Kidney (tissue), 22 donors: ENCODE measurements at places on chromosomes 2 and 18.

DNA sequence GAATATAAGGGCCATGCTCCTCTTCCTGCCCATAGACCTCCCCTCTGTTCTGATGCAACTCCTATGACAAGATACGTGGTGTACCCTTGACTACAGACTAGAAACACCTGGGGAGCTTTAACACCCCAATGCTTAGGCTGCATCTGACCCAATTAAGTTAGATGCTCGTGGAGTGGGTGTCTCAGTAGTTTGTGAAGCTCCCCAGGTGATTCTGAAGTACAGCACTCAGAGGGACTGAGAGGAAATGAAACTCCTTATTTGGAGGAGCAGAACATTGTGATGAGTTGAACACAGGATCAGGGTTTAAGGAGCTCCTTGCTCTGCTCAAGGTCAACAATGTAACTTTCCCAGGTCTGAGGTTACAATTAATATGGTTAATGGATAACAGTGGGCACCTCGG is 80.3 kb upstream of the TTC39C start:
- DNase-seq = no peak

DNA sequence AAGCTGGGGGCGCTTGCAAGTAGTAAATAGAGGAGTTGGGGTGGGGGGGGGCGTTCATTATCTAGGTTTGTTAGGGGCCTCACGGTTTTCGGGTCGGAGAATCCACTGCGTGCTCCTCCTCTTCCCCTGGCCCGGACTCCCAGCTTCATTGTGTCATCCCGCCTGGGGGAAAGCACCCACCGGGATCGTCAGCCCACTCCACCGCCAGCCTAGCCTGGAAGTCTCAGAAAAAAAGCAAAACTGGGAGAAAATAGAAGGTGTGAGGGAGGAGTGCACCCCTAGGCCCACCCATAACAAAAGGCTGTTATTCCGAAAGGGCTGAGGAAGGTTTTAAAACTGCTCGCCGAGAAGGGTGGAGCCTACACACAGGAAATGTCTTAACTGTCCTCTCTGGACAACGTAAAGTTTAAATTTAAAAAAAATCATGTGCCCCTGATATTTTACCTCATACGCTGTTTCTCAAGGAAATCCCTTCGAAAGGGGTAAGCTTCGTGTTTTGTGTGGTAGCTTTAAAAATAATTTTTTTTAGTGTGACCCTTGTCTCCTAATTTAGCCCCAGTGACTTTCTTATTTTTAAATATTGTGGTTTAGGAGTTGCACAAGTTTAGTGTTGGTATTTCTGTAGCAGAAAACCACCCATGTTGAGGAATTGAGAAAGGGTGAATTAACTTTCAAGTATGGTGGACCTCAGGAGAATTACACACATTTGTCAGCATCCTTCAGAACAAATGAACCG is 104.2 kb downstream of the SPTBN1 start:
- DNase-seq = peak; percentile 69

GRCh38 chr18:78071776-78072175 is 822.1 kb downstream of the GALR1 start:
- DNase-seq = no peak

- no peak for DNase-seq
Observed at GRCh38 chr2:239596792-239597191, 196.0 kb upstream of the HDAC4 start.

DNA sequence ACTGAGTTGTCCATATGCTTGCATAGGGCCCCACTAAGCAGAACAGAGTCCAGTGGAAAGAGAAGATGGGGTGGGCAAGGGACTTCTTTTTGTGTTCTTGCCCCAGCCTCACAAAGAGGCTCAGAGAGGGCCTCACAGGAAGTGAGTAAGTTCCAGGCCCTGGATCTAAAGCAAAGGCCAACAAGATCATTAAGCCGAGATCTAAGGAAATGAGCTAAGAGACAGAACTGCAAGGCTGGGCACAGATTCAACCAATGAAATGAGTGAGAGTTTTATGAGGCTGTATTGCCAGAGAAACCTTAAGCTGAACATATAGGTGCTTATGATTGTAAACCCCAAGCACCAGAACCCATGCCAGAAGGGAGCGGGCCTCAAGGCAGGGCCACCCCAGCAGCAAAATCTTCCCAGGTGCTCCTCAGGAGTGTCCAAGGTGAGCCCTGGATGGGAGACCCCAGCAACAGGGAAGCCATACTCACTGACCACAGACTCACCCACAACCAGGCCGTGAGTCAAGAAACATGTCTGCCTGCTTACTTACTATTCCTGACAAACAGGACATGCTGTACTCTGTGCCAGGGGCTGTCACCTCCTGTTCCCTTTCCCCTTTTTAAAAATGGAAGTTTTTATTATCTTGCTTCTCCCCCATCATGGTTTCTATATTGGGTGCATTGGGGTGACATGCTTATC is 40.2 kb downstream of the SLC14A1 start:
- no peak for DNase-seq

DNA sequence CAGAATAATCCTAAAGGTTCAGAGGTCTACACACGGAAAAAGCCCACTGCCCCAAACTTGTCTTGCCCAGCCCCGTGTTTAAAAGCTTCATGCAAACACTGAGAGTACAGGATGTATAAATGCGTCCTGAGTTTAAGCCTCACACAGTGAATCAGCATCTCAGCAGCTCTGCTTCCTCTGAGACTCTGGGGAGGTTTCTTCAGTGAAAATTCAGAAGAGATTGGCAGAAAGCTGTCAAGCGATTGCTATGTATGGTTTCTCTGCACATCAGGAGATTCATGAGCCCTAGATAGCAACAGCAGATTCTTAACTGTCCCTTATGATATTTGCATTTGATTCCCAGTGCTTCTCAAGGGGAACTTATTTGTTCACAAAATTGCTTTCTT is 27.1 kb downstream of the CRACDL start:
- no peak for DNase-seq

DNA sequence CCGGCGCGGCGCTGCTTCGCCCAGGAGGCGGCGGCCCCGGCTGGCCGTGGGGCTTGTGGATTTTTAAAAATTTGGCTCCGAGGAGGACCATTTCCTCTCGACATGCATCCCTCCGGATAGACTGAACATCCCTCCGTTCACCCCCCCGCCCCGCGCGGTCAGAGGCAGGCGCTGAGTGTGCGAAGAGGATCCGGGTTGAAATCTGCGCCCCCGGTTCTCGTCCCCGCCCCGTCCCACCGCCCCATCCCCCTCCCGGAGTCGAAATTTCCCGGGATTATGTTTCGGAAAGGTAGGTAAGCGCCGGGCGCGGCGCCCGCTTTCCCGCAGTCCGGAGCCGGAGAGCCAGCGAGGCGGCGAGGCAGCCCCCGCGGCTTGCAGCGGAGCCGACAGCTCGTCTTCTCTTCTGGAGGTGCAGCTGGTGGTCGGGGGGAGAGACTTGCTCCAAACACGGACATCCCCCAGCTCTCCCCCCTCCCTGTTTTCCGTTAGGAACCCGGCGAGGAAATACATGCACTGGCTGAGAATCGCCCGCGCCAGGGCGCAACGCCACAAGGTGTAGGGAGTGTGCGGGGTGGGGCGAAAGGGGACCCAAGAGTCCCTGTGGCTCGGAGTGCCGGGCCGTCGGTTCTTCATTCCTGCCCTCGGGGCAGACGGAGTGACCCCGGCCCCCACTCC is at the start of gene PRKCE:
Gene PRKCE (plus strand): TSS at position 261 of the 675 bp plus-strand sequence.
- DNase-seq = peak; percentile 87

GRCh38 chr2:194319222-194319992 is 1337.6 kb upstream of the SLC39A10 start:
- no peak for DNase-seq

- no peak for DNase-seq
Observed at GRCh38 chr2:54384301-54385203, 71.6 kb upstream of the SPTBN1 start.

DNA sequence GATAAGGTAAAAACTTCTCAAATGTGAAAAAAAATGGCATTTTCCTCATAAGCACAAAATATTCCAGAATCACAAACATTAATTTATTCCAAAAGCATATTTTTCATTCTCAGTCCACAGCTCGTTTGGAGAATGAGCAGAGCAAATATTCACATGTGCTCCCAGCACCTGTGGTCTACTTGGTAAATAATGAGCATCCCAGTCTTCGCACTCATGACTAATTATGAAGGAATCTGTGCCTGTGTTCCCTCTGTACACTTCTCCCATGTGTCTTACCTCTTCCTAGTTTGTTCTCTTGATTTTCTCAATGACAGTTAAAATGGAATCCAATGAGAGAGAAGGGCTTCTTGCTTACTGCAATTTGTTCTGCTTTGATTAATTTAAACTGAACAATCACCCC is 671.0 kb upstream of the SOX11 start:
- no peak for DNase-seq

GRCh38 chr2:30958918-30959265 is 151.6 kb upstream of the CAPN13 start:
- DNase-seq = no peak
